ENCODE measurements at places on chromosomes 13 and 19. TPM values are rescaled to one million over a fixed set of nuclear protein-coding genes. Genes with fewer than 3 reads are reported as not detected.

- DNase-seq = peak; percentile 11
Observed at GRCh38 chr13:25901460-25902376, 150.1 kb downstream of the SHISA2 start.

GRCh38 chr19:8150178-8150865 lies 930 bp upstream of the FBN3 start:
- DNase-seq = no peak

- no peak for DNase-seq
Observed at GRCh38 chr19:35204799-35205732, 23.5 kb downstream of the FAM187B start.

Gene HSPB6
- total RNA-seq = 6.9 TPM

Measured in IMR-90 (cell line).